ENCODE measurements at places on chromosomes 3 and 15.

DNA sequence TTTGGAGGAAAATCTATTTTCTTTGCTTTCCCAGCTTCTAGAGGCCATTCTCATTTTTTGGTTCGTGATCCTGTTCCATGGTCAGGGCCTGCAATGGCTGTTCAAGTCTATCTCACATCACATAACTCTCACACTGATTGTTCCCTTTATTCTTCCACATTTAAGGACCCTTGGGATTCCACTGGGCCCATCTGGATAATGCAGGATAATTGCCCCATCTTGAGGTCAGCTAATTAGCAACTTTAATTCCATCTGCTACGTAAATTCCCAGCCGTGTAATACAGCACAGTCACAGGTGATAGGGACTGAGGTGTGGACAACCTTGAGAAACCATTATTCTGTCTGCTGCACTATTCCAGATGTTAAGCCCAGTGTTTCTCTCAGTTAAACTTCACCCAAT, 311.6 kb upstream of the CNTN4 start:
- DNase-seq, result no peak

DNA sequence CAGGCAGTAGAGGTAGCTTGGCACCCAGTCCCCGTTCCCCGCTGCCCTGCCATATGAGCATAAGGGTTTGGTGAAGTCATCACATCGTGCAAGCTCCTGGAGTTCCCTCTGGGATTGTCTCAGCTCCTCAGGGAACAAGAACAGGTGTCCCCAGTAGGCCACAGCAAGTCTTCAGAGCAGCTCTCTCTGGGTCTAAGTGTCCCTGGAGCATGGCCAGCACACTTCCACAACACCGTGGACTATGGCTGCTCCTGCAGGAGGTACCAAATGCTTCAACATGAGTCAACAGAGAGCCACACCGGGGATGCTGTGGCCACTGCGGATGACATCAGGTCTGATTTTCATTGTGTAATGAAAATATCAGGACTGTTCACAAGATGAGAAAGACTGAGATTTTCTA, 23.1 kb downstream of the ABHD6 start:
- no peak for DNase-seq

DNA sequence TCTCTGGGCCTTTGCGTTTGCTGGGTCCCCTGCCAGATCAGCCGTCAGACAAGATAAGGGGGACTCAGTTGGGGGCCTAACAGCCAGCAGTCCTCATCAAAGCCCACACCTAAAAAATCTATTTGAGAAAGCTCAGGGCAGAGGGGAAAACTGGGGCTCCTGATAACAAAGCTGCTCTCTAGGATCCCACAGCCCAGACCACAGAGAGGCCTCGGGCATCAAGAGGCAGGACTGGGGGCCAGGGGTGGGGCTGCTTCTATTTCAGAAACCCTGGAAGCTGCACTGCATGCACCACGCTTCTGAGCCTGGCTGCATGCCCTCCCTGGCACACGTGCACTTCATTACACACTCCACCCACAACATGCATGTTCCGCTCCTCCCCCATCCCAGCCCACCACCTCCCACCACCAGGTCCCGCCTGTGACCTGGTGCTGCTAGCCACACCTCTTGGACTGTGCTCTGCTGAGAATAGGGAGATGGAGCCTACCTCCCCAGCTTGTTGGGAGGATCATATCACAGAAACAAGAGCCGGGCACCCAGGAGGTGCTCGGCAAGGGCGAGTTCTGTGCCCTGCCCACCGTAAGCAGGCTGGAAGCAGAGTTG, 26.6 kb downstream of the FBLN2 start:
- DNase-seq, result no peak

- DNase-seq, result no peak
Observed at GRCh38 chr15:48968066-48968465, 4.3 kb upstream of the SHC4 start.

DNA sequence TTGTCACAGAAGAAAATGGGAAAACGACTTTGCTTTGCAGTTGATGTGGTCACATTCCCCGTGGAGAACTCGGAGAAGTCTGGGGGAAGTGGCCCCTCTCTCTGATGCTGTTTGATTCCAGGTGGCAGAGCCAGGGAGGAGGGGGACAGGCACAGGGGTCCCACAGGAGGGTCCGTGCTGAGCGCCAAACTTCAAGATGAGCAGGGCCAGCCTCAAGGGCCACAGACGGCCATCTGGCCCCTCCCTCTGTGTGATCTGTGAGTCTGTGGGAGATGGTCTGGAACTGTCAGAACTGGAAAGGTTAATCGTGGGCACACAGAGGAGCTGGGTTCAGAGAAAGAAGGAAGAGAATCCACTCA, 23.1 kb upstream of the CORO2B start:
- no peak for DNase-seq

- DNase-seq, result no peak
Observed at GRCh38 chr3:178837512-178837911, 234.1 kb downstream of the ZMAT3 start.

GRCh38 chr3:12613250-12613649, 50.7 kb downstream of the RAF1 start:
- DNase-seq, result no peak

DNA sequence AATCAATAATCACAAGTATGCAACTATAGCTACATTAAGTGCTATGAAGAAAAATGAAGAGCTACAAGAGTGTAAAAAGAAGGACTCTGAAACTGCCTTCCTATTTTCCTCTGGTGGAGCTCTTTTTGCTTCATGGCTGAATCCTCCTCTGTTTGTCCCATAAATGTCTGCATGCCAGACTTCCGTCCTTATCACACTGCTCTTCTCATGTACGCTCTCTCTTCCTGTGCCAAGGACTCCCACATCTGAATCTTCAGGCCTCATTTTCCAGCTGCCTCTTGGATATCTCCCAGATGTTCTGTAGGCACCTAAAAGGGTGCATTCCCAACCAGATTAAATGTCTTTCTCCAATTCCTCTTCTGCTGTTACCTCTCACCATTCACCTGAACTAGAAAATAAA, 123.7 kb downstream of the MECOM start:
- no peak for DNase-seq

- no peak for DNase-seq
Observed at GRCh38 chr15:29571792-29572431, 250.4 kb downstream of the TJP1 start.

DNA sequence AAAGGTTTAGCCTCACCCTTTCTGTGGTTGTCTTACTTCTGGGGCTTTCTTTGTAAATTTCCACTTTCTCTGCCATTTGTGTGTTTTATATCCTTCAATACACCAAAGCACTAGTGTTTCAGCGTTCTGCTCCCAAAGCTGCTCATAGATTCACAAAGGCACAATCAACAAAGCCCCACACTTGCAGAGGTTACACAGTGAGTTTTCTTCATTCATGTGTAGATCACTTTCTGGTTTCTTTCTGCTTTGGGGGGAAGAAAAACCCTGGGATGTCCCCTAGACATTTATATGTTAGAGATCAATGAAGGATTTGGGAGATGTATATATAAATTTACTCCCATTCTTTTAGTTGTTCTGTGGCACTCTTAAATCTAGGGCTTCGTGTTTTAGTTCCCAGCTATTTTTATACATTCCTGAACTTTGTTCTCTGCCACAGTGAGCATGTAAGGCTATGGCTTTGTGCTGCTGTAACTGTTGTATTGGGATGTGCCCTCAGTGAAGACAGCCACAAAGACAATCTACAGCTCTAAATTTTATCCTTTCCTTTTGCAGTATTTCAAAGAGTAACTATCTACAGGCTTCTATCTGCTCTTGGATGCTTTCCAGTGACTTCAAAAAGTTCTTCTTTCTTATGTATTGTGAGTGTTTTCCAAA, 636.5 kb downstream of the ZBBX start:
- no peak for DNase-seq

GRCh38 chr15:87962428-87962827, 294.1 kb downstream of the NTRK3 start:
- no peak for DNase-seq

DNA sequence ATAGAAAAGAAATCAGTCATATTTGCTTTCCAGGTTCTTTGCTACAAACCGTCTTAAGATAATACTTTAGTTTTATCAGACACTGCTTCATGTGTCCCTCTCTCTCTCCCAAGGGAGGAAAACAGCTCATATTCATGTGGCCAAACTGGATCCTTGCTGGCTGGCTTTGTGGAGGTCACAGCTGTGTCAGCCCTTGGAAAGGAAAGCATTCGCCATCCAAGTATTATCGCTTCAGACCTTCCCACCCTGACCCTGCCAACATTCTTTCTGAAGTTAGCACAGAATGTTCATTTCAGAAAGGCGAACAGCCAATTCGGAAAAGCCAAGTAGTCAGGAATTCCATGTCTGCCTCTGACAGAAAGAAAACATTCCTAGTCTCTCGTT, 213.6 kb downstream of the FEZF2 start:
- no peak for DNase-seq

GRCh38 chr3:126456766-126457388, 18.8 kb downstream of the ZXDC start:
- DNase-seq, result no peak

- no peak for DNase-seq
Observed at GRCh38 chr15:92421976-92422375, 28.3 kb downstream of the ST8SIA2 start.

DNA sequence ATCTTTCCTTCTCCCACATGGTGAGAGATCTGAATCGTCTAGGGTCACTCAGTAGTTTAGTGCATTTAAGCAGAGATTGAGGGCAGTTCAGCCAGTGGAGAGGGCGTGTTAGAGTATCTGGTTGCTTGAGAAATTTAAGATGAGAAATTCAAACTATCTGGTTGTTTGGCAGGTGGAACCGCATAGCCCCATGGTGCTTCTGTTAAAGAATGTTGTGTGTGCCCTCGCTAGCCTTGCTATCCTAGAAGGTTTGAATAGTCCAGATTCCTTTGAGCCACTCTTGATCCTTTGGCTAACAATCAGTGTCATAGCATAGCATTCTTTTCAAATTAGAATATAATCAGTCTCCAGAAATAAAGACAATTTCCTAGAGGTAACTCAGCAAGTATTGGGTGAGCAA, 32.1 kb downstream of the ABHD17C start:
- DNase-seq, result no peak

- peak; percentile 10 for DNase-seq
Observed at GRCh38 chr3:194003114-194004057, 132.6 kb upstream of the HES1 start.

DNA sequence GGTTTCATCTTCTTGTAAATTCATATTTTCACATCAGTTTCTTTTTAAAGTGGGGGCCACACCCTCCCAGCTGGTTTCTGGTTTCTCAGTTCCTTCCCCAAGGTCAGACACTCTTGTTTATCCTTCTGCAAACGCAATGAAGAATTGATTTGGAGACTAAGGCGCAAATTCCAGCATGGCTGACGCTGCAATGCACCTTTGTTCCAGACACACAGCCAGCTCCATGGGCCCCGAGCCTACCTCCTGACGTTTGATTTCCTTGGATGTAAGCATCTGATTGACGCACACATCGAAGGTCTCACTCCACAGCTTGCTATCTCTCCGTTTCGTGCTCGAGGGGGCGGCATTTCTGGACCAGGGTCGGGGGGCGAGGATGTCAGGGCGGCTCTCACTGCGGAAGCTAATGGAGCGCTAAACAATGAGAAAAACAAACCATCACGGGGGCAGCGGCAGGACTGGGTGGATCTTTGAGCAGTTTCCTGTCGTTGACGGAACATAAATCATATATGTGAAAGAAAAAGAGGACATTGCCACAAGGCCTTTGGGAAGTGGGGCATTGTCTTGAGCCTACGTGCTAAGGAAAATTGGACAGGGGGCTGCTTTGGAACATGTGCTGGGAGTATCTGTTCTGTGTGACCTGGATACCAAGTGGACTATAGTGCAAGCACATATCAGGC, 46.9 kb downstream of the ARHGEF3 start:
- DNase-seq, result no peak

- peak; percentile 68 for DNase-seq
Observed at GRCh38 chr3:15367059-15367458, 34.7 kb upstream of the SH3BP5 start.

GRCh38 chr3:115187149-115187757, 40.2 kb upstream of the ZBTB20 start:
- no peak for DNase-seq

DNA sequence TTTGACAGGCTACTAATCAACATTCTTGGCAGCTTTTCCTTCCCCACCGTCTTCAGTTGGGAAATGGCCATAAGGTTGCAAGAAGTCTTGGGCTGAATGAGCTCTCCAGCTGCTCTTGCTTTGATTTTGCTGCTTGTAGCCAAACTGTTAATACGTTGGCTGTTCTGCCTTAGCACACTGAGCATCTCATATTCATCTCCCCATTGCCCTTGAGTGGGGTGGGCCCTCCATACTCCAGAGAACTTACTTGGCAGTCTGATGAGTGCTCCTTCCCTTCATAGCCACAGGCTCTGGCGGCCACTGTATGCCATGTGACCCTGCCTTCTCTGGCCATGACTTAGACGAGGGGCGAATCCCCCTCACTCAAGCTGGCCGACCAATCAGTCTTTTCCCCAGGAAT, 25.8 kb upstream of the PAQR5 start:
- no peak for DNase-seq

- no peak for DNase-seq
Observed at GRCh38 chr15:89656116-89656815, 999 bp upstream of the KIF7 start.

GRCh38 chr3:67076607-67077006, 78.5 kb downstream of the KBTBD8 start:
- DNase-seq, result no peak

GRCh38 chr15:90337256-90337655, 14.8 kb upstream of the ZNF774 start:
- DNase-seq, result no peak

- no peak for DNase-seq
Observed at GRCh38 chr3:47404431-47404876, 23.6 kb downstream of the PTPN23 start.

GRCh38 chr3:16114429-16114828, 60.1 kb upstream of the GALNT15 start:
- no peak for DNase-seq

GRCh38 chr15:58440158-58440910, 8.5 kb downstream of the LIPC start:
- DNase-seq, result no peak

GRCh38 chr15:70453766-70454165, 309.6 kb downstream of the UACA start:
- DNase-seq, result no peak

- no peak for DNase-seq
Observed at GRCh38 chr15:73328149-73328820, 40.5 kb downstream of the HCN4 start.

GRCh38 chr3:69145688-69146087, 23.3 kb upstream of the LMOD3 start:
- no peak for DNase-seq
